ENCODE measurements at places on chromosomes 1 and 21. TPM values are rescaled to one million over a fixed set of nuclear protein-coding genes. Genes with fewer than 3 reads are reported as not detected.

Gene KCNJ15
- total RNA-seq = not detected

Gene MYOC
- not detected for total RNA-seq

Gene LRRIQ3
- 0.58 TPM for total RNA-seq

Gene ASTN1
- 0.02 TPM for total RNA-seq

Gene CHAF1B
- total RNA-seq = 11.9 TPM

Gene OLFML2B
- total RNA-seq = 0.33 TPM

Gene KCNQ4
- total RNA-seq = 0.30 TPM

Gene FRRS1
- 1.3 TPM for total RNA-seq

Gene TBX19
- total RNA-seq = 0.56 TPM

Gene TMEM54
- total RNA-seq = 39.4 TPM

Gene LMX1A
- total RNA-seq = not detected

Gene CHIA
- not detected for total RNA-seq

Gene CA14
- total RNA-seq = not detected

Gene OR2M3
- not detected for total RNA-seq

Gene S100A3
- total RNA-seq = 123 TPM

Gene COL8A2
- total RNA-seq = 0.14 TPM

Gene CENPF
- 83.9 TPM for total RNA-seq

Gene TRIM67
- total RNA-seq = 0.11 TPM

Gene RTCA
- 23.4 TPM for total RNA-seq

Gene MAP10
- 0.98 TPM for total RNA-seq

Gene F13B
- total RNA-seq = not detected

Gene CD1C
- total RNA-seq = not detected

Gene ZNF684
- total RNA-seq = 1.7 TPM

Gene SEMA4A
- 0.32 TPM for total RNA-seq

Gene PTAFR
- 0.09 TPM for total RNA-seq

Gene ZSCAN20
- total RNA-seq = 2.4 TPM

Gene OR2L8
- not detected for total RNA-seq

Gene SLC9C2
- not detected for total RNA-seq

Gene ADPRS
- 27.8 TPM for total RNA-seq

Gene ROR1
- 10.5 TPM for total RNA-seq

Gene PEAR1
- total RNA-seq = 5.0 TPM

Gene DNM3
- total RNA-seq = 0.60 TPM

Gene AK5
- 6.8 TPM for total RNA-seq

Gene SLC16A4
- 30.8 TPM for total RNA-seq

Gene RUNX3
- total RNA-seq = 7.0 TPM

Gene DYRK3
- total RNA-seq = 11.1 TPM

Gene SYNC
- 15.8 TPM for total RNA-seq

Gene DMRTA2
- 0.06 TPM for total RNA-seq

Gene INAVA
- 37.8 TPM for total RNA-seq

Gene TRAF3IP3
- not detected for total RNA-seq

Gene CCDC185
- total RNA-seq = not detected

Gene GNAT2
- 0.08 TPM for total RNA-seq

Gene CTNNBIP1
- 8.2 TPM for total RNA-seq

Gene ARHGEF16
- total RNA-seq = 5.6 TPM

Gene SPRR2A
- total RNA-seq = not detected

Gene TSSK3
- 0.18 TPM for total RNA-seq

Gene PLXNA2
- 4.6 TPM for total RNA-seq

Gene PCAT6
- total RNA-seq = 3.5 TPM

Gene TNNI3K
- not detected for total RNA-seq

All from A549 treated with dexamethasone at 1 μM for 4 hours (cell line).